OCI-LY7 (cell line): ENCODE measurements at places on chromosomes 1 and 21.

- DNase-seq, result peak; percentile 85
Measured at GRCh38 chr1:32250893-32251716, at the start of gene LCK. TSS of gene LCK (plus strand) at chr1:32251265. CDS start at chr1:32274330, 23,065 bp downstream.

DNA sequence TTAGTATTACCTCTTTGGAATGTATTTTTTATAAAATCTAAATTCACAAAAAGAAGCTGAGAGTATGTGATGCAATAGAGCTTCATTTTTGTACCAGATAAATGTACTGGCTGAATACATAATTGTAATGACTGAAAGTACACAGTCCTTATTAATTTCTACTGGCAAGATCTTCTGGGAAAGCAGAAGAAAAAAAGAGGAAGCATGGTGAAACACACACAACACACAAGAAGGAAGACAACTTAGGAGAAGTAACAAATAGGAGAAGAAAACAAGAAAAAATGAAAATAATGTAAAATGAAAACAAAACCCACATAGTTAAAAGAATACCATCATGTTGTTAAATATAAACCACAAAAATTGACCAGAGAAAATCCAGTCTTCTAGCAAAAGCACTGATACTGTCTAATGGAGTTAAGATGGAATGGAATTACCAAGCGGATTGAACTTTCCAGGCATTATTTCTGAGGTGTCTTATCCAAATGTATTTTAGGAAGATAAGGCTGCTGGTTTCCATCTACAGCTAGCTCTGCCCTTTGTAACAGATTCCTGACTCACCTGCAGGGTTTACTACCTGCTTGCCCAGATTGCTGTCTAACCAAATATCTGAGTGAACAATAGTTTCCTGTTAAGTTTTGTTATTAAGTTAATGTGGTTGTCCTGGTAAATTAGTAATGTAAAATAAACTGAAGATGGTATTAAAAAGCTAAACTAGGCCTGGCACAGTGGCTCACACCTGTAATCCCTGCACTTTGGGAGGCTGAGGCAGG, 4.5 kb upstream of the COP1 start:
- no peak for DNase-seq

DNA sequence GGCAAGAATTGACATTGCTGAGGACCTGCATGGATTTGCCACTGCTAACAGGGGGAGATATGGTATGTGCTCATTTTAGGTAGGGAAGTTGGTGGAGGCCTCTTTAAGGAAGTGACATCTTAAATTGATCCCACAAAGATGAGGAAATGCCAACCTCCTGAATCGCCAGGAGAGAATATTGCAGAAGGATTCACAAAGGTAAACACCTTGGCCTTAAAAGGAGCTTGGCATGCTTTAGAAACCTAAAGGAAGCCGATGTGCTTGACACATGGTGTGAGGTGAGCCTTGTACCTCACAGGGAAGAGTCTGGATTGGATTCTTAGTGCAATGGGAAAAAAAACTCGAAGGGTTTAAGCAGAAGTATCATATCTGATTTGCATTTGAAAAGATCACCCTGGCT, 470.5 kb upstream of the DAB1 start:
- no peak for DNase-seq

DNA sequence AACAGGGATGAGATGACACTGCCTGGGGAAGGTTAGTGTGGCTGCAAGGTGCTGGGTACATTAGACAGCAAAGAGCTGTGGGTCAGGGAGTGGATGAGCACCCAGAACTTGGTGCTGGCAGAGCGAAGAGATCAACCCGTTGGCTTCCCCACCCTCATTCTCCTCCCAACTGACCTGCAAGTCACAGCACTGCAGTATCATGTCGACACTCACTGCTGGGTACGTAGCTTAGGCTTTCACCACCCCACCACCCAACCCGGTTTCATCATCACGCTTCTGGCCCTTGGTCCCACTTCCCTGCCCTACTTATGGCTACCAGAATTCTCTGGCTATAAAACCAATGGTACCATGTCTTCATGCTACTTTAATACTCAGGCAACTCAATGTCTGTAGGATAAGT, 73.6 kb upstream of the LYST start:
- DNase-seq, result no peak

DNA sequence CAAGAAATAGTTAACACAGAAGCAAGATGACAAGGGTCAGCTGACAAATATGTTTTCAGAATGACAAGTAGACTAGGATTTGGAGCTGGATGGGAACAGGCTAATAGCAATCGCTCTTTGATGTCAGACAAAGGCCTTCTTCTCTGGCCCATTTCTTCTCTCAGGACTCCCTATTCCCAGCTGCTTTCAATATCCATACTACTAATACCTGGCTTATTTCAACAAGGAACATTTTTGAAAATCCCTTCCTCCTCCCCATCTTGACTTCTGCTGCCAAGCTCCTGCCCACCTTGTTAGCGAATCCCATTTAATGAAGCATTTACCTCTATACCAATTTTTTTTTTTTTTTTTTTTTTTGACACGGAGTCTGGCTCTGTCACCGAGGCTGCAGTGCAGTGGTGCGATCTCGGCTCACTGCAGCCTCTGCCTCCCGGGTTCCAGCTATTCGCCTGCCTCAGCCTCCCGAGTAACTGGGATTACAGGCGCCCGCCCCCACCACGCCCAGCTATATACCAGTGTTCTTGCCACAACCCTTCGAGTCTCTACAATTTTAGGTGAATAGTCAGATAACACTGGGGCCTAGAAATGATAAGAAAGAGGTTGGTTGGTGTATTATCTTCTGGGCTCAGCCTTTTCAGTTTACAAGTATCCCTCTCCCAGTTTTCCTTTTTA, 68.4 kb downstream of the MACF1 start:
- DNase-seq, result no peak

DNA sequence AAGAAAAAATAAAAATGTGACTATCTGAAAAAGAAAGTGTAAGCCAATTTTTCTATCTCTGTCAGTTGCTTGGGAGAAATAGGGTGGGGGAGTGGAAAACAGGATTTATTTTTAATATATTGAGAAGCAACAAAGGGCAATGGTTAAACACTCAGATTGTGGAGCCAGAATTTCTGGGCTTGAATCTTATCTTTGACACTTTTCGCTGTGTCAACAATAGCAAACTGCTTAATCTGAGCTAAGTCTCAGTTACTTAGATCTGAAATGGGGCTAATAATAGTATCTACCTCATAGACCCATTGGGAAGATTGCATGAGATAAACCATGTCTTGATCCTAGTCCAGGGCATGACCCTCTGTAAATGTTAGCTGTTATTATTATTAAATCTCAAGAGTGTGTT, 468.1 kb downstream of the ADGRL2 start:
- no peak for DNase-seq

DNA sequence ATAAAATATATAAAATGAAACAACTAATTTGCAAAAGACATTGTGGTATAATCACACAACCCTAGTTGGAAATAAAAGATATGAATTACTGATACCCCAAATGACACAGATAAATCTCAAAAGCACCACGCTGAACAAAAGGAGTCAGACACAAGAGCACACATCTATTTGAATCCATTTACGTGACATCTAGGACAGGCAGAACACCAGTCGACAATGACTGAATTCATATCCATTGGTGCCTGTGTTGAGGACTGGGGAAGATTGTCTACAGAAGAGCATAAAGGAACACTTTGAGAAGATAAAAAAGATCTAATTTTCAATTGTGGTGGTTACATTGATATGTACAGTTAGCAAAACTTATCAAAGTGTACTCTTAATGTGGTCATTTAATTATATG, 874.1 kb downstream of the LTN1 start:
- DNase-seq, result no peak

- DNase-seq, result no peak
Measured at GRCh38 chr1:80375662-80376061, 1369.1 kb upstream of the ADGRL4 start.

GRCh38 chr21:29423099-29423870, 124.6 kb downstream of the BACH1 start:
- no peak for DNase-seq

DNA sequence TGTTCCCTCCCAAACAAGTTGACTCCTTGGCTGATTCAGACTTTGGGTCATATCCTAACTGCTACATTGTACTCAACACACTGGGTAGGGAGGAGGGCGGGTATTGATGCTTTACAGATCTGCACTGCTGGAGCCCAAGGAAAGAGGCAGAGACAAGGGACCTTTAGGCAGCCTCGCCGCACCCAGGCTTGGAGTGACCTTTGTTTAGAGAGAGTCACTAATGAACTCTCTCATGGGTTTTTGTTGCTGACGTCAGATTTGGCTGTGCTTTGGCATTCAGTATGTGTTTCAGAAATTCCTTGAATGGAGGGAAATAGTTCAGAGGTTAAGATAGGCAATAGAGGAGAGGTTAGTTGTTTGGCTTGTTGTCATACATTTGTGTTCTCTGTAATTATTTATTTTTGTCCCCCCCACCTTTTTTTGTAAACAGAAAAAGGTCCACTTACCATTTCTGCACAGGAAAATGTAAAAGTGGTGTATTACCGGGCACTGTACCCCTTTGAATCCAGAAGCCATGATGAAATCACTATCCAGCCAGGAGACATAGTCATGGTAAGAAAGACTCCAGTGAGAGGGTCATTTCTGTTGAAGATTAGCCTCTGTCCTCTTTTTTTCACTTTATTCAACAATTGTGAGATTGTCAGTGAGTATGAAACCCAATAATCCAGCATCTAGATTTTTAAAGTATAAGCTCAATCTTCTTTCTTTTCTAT, 116.1 kb downstream of the ATP5PO start:
- no peak for DNase-seq

- peak; percentile 86 for DNase-seq
Measured at GRCh38 chr1:109655615-109656519, at the start of gene GSTM4. TSS of gene GSTM4 (plus strand) at chr1:109656099. CDS start at chr1:109656390, 291 bp downstream.

DNA sequence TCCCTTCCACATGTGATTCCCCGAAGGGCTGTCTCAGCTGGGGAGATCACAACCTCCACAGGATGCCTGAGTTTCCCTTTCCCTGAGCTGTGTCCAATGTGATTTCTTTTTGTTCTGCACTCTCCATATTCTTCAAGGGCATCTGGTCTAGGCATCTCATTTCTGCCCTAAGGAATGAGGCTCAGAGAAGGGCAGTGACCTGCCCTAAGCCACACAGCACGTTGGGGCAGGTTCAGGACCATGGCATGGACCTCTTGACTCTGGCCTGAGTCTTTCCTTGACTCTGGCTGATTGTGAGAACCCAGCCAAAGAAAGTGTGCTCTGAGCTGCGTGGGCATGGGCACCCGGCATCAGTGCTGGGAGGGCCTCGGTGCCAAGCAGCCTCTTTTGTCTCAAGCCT, 590.3 kb downstream of the PTPRU start:
- DNase-seq, result no peak

DNA sequence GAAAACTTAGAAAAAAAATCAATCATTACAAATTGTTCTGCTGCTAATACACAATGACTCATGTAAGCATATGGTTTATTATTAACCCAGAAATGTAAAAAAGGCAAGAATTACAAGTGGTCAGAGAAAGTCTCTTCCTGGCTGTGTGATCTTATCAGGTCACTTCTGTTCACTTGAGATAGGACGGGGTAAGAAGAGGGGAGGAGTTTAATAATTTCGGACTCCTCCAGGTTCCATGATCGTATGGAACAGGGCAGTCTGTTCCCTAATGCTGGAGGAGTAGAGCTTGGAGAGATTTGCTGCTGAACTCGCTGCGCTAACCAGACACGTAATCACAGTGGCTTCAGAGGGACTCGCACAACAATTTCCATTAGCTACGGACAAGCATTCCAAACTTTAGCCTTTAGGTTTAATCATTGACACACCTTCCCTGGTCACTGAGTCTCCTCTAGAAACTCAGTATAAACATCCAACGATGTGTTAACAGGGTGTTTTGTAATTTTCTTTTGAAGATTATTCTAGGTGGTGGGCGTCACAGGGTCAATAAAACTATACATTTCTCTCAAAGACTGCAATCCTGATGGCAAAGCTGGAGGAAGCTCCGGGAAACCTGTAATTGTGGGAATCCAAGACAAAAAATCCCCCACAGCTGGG, 1.3 kb downstream of the CRYZ start:
- DNase-seq, result no peak

DNA sequence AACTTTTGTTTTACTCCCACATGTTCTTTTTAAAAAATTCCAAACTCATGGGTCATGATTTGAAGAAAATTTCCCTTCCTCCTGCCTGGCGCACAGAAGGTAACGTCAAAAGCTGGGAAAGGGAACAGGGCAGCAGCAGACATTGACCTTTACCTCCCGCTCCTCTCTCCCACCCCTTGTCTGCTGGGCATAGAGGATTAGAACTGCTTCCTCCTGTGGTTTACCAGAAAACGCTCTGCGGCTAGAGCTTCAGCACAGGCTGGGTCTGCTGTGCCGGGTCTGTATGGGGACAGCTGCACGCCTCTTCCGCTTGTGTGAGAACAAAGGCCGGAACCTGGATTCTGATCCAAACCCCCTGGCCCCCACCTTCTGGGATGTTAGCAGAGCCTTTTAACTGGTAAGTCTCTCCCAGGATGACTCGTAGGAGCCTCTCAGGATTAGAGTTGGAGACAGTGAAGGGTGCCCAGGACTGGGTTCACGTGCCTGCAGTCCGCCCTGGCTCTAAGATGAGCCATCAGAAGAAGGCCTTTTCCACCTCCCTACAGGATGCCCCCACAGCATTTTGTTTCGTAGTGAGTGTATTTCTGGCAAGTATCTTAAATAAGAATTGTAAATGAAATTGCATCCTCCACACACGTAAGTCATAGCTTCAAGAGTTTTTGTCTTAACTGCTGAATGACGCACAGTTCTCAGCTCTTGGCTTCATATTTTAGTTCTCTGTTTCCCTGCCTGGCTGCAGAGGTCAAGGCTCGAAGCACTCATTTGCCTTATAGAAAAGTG, 5.2 kb downstream of the H6PD start:
- peak; percentile 69 for DNase-seq

GRCh38 chr1:183276386-183277080, 90.5 kb downstream of the LAMC2 start:
- DNase-seq, result no peak

DNA sequence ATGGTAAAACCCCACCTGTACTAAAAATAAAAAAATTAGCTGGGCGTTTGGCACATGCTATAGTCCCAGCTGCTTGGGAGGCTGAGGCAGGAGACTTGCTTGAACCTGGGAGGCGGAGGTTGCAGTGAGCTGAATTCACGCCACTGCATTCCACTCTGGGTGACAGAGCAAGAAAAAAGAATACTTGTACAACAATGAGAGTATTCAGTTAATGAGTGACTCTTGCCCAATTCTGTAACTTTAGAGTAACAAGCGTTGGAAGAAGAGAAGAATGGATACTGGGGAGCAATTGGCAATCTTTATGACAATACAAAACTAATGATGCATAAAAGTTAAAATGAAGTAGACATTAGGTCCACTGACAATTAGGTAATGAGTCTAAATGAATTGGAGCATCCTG, 10.5 kb downstream of the ANXA9 start:
- DNase-seq, result no peak

- DNase-seq, result no peak
Measured at GRCh38 chr1:103529746-103530145, 4.2 kb downstream of the RNPC3 start.

DNA sequence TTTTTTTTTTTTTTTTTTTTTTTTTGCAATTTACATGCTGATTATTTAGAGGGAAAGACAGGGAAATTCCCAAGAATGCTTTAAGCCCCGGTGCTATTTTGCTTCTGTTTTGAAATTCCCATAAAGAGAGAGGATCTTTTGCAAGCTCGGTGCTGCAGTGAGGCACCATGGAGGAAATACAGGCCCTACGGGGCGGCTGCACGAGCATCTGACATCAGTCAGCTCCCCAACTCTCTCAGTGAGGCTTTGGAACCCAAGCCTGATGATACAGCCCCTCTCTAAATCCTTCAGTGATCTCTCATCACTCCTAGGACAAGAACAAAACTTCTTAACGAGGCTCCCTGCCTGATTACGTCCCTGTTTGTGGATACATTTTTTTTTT, 791 bp upstream of the CHI3L1 start:
- no peak for DNase-seq
